ENCODE measurements at places on chromosomes 7 and 10.
A peak's percentile ranks its signal among the peaks of the same experiment; 100 is the strongest.

DNA sequence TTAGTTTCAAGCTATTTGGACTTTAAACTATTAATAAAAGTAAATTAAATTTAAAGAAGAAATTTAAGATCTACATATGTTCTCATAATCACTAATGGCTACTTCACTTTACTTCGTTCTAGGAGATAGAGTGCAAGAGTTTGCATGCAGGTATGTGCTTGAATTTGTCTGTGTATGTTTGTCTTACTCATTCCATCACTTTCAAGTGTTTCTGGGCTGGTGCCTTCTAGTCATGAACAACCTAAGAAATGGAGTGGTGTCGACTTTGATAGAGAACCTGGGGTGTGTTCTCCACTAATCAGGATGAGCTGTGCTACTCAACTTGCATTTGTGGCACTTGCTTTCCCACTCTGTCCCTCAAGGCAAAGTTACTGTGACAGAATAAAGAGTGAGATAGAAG lies 169.9 kb downstream of the KCND2 start:
- no peak for DNase-seq

GRCh38 chr10:47136866-47137265 lies 163.1 kb upstream of the GDF10 start:
- peak; percentile 46 for DNase-seq

- DNase-seq, result peak; percentile 28
Measured at GRCh38 chr7:13945670-13946069, 43.8 kb downstream of the ETV1 start.

DNA sequence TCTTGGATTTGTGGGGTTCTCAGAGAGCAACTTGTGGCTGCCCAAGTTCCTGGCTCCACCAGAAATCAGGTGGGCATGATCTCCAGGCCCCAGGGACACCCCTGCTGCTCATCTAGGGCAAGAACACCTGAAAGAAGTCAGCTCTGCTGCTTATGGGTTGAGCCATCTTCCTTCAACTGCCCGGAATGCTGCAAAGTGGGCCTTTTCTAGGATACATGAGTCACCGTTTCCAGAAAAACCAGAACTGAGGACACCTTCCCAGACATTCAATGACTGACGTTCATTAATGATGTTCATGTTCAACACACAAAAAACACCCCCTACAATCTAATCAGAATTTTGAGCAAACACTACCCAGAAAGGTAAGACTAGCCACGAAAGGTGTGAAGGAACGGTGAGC lies 98.0 kb downstream of the MAD1L1 start:
- DNase-seq, result no peak

DNA sequence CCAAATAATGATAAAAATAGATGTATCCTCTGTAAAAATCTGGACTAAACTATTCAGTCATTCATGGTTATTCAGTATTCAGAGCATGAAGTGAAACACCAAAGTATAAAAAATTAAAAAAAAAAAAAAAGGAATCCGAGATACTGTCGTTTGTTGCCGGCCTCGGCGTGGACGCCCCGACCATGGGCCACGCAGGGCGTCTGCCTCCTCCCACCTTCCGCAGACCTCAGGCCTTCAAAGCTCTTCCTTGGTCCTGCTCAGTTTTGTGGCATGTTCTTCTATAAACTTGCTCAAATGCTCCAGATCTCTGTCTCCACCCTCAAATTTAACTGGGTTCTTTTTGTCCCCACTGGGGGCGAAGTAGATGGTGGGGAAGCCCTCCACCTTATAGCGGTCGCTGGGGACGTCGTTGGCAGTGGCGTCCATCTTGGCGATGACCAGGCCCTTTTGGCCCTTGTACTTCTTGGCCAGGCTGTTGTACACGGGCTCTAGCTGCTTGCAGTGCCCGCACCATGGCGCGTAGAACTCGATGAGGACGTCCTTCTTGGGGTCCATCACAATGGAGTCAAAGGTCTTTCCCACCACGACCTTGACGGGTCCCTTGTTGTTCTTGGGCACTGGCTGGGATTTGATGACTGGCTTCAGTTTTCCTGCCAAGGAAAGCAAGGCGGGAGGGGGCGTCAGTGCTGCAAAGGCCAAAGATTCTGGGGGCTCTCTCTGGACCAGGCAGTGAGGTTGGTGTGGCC lies 24.6 kb downstream of the PDIA4 start:
- DNase-seq, result no peak

- DNase-seq, result no peak
Measured at GRCh38 chr7:34207810-34208209, 302.5 kb downstream of the BMPER start.

GRCh38 chr10:20822825-20823224 lies 74.3 kb downstream of the NEBL start:
- no peak for DNase-seq

DNA sequence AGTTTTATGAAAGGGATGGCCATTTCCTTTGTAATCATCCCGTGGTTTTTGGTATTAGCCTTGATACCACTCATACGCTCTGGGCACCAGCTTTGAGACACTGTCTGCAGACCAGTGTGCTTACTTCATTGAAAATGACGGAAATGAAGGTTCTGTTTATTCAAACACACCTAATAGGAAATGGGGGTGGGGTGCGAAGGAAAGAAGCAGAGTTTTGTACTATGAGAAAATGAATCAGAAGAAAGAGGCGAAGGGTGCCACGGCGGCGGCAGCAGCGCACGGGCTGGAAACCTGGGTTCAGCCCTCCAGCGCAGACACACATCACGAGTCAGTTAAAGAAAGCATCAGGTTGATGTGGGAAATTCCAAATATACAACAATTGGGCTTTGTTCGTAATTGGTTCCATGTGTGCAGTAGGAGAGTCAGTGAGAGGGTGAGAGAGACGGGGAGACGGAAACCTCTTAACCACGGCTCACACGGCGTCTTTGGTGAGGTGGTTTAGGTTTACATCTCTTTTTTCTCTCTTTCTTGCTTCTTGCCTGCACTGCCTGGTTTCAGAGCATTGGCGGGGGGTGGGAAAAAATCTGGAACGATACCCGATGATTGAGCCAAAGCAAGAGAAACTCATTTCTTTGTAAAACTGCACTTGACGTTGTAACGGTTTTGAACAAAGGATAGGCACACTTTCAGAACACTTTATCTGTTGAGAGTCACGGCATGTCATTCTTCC lies 321.2 kb downstream of the FRMD4A start:
- peak; percentile 65 for DNase-seq

DNA sequence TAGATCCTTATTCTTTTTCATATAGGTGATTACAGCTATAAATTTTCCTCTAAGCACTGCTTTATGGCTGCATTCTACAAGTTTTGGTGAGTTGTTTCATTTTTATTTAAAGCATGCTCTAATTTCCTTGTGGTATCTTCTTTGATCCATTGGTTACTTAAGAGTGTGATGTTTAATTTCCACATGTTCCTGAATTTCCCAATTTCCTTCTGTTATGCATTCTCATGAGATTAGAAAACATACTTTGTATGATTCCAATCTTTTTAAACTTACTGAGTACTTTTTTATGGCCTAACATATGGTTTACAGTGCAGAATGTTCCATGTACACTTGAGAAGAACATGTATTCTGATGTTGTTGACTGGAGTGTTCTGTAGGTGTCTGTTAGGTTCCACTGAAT lies 53.4 kb downstream of the MYL10 start:
- DNase-seq, result peak; percentile 16

GRCh38 chr10:3532644-3533043 lies 252.4 kb downstream of the KLF6 start:
- no peak for DNase-seq

GRCh38 chr10:1662438-1663025 lies 74.8 kb downstream of the ADARB2 start:
- no peak for DNase-seq

DNA sequence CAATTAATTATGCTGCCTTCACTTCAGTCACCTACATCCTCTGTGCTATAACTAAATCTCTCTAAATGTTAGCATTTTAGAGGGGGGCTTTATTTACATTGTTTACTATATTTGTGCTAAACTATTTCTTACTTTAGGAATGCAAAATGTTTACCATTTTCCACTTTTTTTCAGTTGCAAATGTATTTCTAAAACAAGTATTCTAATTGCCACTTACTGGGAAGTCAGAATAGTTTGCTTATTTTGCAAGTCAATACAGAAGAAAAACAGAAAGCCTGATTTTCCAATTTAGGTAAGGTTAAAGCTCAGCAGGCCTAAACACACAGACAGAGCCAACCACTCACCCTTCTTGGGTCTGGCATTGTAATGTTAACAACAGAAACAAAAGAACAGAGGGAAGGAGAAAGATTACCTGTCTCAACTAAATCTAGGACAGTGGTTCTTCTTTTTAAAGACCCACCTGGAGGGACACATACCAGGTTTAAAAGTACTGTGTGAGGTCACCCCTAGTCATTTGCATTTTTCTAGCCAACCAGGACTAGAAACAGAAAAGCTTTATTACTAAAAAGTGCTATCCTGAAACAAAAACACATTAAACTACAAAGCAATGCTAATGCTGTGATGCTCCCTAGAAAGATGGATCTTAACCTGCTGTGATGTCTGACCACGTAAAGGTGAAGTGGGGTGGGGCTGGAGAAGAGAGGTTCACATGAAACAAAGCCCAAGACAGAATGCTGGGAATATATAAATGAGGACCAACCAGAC lies 178.2 kb downstream of the SLC25A13 start:
- DNase-seq, result no peak

GRCh38 chr10:126468467-126468866 lies 80.2 kb upstream of the ADAM12 start:
- no peak for DNase-seq

- DNase-seq, result no peak
Measured at GRCh38 chr7:155863721-155864151, 51.5 kb upstream of the SHH start.

GRCh38 chr10:131825960-131826650 lies 74.7 kb upstream of the PPP2R2D start:
- no peak for DNase-seq

DNA sequence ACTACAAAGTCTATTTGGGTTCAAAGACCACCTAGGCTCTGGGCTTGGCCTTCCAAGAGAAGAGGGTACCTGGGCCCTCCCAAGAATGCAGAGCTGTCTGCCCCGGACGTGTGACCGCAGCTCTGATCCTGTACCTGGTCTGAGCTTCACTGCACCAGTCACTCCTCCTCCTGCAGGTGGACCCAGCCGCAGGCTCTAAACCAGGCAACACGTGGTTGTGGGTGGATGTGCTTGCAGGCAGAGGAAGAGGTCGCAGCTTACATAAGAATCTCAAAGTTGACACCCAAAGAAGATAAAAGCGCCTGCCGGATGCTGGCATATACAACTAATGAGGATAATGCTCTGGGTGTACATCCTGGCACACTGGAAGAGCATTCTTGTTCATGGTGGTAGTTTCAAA lies 9.4 kb upstream of the PFKP start:
- no peak for DNase-seq

DNA sequence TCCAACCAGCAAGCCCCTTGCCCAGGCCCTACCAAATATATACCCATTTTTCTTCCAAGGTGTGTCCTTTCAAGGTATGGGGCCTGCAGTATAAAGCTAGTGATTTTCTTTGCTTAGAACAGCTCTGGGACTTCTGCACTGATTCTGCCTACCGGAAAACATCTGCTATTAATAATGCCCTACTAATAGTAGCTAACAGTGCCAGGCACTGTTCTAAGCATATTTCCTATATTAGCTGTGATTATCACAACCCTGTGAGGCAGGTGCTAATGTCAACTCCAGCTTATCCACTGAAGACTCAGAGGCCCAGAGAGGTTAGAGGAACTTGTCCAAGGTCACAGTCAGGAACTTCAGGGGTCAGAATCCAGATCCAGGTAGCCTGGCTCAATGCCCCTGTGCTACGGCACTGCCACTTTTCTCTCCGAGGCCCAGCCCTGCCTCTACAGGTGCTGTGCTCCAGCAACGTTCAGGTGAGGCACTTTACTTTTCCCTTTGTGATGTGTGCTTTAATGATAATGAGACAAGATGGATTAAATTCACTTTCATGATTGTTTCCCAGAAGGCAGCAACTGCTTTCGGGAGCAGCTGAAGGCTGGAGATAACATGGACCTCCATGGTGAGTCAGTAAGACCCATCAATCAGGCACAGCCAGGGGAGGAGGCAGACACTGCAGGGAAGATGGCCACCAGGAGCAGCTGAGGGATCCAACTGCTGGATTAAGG lies 26.7 kb downstream of the TAS2R41 start:
- no peak for DNase-seq

DNA sequence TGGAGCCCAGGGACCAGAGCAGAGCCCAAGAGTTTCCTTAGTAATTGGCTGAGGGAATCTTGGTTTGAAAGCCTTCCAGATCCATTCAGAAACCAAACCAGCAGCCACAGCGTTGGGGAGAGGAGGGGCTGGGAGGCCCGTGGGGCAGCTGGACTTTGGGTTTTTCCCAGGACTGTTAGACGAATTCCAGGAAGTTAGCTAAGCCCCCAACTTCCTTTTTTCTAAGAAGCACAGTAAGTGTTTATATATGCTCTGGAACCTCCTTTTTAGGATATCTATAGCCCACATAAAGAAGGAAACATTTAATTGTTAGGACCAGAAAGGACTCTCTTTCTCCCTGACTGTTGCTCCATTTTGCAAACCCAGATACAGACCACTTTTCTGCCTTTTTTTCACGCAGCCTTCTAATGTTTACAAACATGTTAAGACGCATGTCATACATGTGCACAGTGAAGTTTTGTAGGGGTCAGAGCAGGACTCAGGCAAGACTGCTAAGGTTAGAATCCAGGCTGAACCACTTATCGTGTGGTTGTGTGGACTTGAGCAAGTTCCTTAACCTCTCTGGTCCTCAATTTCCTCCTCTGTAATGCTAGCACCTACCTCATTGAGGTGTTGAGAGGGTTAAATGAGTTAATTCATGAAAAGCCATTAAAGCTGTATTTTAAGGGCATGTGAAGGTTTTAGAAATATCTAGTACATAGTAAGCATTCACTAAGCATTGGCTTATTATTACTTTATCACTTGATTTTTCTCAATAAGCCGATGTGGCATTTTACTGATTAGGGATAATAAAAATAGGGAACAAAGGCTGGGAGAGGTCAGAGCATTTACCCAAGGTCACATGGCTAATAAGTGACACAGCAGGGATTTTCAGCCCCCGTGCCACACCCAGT lies 42.4 kb downstream of the TBATA start:
- peak; percentile 85 for DNase-seq

GRCh38 chr7:74061840-74062539 lies 21.6 kb upstream of the LIMK1 start:
- peak; percentile 96 for DNase-seq

DNA sequence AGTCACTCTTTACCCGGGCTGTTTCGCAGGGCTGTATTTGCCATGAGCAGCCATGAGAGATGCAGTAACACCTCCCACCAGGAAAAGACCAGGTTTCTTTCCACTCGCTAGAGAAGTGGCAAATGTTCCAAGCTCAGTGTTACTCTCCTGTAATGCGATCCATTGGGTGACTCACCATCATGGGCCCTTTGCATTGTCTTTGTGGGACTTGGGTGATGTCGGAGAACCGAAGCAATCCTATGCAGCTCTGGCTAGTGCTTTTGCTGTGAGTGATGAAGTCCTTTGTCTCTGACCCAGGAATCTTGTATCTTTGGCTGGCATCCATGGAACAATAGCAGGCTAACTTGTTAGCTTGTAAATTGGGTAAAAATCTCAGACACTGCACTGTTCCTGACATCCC lies 40.0 kb downstream of the GHRHR start:
- no peak for DNase-seq

- DNase-seq, result no peak
Measured at GRCh38 chr10:84818961-84819360, 490.6 kb downstream of the CCSER2 start.

Measured in fibroblast of pulmonary artery (primary cell).